ENCODE measurements at places on chromosomes 1 and 21.

GRCh38 chr1:23593556-23594148, 34.4 kb upstream of the ID3 start:
- peak; percentile 23 for DNase-seq

DNA sequence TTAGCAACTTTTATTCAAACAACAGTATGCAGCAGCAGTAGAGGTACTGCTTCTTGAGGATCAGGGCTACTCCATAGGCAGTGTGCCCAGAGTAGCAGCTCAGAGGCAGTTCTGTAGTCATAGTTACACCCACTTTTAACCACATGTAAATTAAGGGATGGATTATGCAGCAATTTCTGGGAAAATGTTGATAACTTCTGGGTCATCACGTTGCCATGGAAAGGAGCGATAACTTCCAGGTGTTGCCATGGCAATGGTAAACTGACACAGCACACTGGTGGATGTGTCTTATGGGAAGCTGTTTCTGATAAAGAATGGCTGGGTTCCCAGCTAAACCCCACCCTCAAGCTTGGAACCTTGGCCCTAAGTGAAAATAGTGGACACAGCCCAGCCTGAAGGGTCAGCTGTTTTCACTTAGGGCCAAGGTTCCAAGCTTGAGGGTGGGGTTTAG, 29.0 kb upstream of the PLA2G2A start:
- no peak for DNase-seq

- no peak for DNase-seq
Measured at GRCh38 chr1:228968891-228969606, 233.8 kb downstream of the RHOU start.

DNA sequence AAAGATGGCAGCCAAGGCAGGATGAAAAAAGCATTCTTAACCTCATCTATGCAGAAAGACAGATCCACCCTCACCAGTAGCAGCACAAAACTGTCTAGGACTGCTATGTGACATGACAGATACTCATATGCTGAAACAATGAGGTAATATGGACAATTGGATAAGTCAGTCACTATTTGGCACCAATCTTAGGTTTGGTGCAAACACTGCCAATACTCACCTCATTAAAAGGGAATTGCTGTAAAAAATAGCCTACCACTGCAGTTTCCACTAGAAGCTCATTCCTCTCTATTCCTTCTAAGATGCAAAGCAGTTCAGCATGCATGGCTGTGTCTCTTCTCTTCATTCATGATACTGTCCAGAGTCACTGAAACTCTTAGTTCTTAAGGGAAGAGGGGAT, 91.7 kb downstream of the TBX15 start:
- no peak for DNase-seq

GRCh38 chr1:248098529-248098928, 3.5 kb downstream of the OR2L13 start:
- no peak for DNase-seq

DNA sequence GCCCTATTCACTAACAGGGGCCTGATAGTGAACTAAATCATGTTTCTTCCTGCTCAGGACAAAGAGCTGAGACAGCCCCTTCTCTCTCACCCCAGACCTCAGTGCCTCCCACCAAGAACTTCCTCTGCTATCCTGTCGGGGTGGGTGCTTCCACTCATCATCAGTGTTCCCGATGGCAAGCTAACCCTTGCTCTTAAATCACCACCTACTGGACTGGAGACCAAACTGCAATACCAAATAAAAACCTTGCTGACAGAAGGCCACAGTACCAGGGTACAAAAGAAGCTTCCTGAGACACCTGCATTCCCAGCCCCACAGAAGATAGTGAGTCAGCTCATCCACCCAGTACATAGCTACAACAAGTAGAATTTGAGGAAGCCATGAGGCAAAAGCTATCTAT, 799.5 kb downstream of the LTN1 start:
- DNase-seq = no peak

DNA sequence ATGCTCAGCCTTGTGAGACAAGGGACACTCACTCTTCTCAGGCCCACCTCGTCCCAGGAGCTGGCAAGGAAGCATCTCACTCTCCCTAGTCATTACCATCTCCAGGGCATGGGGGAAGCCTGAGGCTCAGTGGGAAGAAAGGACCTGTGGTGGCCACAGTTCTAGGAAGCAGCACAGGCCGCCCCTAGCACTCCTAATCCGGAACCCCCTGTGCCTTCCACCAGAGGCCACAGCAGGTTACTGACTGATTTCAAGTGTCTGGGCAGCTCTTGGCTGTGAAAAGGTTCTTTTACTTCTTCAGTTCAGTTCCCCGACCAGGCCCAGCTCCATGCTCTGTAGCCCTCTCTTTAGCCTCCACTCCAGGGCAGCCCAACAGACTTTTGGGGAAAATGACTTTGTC, 84.4 kb downstream of the TRABD2B start:
- no peak for DNase-seq

DNA sequence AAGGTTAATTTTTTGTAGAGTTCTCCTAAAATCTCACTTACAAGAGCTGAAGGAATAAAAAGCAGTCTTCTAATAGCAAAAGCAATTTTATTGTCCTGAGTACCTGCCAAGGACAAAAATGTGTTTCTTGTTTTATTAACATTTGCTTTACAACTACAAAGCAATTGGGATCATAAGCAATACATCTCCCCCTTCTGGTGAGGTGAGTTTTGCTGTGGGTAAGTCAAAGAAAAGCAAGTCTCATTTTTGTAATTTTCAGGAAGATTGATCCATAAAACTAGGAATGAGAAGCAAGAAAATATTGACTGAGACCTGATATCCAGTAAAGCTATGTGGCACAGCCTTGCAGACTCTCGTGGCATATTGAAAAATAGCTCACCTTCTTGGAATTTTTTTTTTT, 2162.7 kb downstream of the NCAM2 start:
- no peak for DNase-seq

- DNase-seq = peak; percentile 82
Measured at GRCh38 chr1:245704765-245705164, 550.0 kb downstream of the KIF26B start.

DNA sequence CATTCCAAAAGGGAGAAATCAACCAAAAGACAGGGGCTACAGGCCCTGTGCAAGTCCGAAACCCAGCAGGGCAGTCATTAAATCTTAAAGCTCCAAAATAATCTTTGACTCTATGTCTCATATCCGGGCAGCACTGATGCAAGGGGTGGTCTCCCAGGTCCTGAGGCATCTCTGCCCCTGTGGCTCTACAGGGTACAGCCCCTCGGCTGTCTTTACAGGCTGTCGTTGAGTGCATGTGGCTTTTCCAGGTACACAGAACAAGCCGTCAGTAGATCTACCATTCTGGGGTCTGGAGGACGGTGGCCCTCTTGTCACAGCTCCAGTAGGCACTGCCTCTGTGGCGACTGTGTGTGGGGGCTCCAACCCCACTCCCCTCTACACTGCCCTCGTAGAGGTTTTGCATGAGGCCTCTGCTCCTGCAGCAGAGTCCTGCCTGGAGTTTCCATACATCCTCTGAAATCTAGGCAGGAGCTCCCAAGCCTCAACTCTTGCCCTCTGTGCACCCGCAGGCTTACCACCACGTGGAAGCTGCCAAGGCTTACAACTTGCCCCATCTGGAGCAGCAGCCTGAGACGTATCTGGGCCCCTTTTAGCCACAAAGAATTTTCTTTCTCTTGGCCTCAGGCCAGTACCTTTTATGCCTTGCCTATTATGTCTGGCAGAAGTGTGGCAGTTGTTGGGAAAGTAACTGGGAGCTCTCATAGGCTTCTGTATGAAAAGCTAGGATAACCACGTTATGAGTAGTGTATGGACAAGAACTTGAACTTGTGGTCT, 52.5 kb downstream of the POU2F1 start:
- no peak for DNase-seq

- DNase-seq = no peak
Measured at GRCh38 chr1:17437580-17438317, 1.7 kb downstream of the RCC2 start.

GRCh38 chr1:179529482-179530195, 46.1 kb downstream of the NPHS2 start:
- no peak for DNase-seq

DNA sequence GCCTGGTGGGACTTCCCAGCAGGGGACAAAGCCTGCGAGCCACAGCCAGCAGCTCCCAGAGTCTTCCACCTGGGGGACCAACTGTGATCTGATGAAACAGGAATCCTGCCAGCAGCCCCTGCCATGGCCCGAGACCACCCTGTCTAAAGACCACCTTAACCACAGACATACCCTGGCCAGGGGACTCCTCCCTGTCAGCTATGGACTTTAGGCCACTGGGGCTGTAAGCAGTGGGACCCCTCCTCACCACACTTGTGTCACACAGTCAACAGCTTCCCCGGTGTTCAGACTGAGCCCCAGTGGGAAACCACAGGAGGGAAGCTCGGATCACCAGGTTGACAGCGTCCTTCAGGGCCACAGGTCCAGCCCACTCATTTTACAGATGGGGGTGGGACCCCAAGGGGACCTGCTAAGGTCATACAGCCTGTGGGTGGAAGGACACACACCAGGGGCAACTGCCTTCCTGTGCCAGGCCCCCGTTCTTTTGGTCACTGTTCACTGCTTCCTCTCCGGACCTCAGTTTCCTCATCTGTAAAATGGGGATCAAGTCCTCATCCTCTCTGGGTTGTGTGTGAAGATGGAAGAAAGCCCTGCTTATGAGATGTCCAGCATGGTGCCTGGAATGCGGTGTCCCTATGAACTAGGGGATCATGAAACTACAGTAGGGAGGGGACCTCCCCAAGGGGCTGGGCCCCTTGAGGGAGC, 11.4 kb downstream of the EPHA2 start:
- DNase-seq = no peak

- no peak for DNase-seq
Measured at GRCh38 chr1:25447547-25447946, 16.9 kb downstream of the MACO1 start.

DNA sequence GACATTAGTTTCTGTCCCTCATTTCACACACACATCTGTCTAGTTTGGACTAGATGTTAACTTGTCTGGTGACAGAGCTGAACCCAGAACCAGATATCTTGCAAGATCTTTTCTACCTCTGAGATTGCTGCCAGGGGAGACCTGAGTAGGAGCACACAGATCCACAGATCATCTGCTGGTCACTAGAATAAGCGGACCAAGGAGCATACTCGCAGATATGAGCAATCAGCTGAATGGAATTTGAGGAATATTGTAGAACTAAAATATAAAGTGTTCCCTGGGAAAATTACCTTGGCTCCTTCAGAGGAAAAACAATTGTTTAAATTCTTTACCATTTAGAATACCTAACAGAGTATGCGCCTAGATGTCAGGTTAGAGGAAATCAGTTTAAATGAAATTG, 90.7 kb downstream of the TNFSF18 start:
- no peak for DNase-seq

DNA sequence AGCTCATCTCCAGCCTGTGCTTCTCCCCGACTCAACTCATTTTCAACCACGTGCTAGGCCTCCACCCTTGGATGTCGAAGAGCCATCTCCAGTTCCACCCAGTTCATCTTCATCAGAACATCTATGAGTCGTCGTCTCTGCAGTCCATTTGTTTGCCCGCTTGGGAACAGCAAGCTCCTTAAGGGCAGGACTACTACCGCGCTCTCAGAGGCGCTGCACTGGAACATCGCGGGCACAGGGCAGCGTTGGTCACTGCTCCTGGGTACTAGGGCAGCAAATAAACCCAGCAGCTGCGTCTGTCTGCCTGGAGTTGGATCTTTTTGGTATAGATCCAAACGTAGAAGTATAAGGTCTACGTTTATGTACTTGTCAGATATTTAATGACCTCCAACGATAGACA, 478 bp upstream of the PRDM2 start:
- DNase-seq = no peak

DNA sequence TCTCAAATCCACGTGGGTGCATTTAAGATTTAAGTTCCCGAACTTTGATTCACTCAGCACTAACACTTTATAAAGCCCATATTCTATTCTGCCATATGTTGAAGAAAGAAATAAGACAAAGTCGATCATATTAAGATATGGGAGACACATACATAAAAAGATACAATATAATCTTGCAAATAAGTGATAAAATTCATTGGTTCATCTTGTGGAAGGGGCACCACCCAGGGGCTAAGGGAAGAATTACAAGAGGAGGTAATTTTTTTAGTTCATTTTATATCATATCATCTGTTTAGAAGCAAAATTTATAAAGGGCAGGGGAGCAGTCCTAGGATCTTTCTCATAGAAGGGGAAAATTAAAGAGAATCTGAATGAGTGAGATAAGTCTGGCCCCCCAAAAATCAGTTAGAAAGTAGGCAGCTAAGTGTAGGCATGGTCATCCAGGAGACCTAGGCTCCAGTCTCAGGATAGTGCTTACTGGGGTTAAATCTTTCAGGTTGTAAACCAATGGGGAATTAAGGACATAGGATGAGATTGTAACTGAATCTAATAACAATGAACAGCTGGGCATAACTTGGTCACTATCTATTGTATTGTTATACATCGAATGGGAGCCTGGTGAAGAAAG, 124.2 kb upstream of the L1TD1 start:
- no peak for DNase-seq

DNA sequence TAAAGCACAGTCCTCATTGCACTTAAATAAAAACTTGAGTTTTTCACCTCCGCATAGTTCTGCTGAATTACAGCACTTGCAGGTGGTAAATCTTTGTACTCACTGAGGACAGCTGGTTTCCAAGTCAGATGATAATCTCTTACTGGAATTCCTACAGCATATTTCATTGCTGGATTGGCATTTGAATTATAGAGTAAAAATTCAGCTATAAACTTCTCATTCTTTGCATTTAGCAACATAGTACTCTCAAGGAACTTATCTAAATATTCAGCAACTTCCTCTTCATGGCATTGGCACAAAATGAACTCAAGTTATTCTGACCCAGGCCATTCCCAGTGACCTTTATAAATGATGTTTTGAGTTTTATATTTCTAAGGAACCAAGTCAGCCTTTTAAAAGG, 23.4 kb downstream of the GORAB start:
- no peak for DNase-seq
